ENCODE measurements at places on chromosomes 3 and 15.

DNA sequence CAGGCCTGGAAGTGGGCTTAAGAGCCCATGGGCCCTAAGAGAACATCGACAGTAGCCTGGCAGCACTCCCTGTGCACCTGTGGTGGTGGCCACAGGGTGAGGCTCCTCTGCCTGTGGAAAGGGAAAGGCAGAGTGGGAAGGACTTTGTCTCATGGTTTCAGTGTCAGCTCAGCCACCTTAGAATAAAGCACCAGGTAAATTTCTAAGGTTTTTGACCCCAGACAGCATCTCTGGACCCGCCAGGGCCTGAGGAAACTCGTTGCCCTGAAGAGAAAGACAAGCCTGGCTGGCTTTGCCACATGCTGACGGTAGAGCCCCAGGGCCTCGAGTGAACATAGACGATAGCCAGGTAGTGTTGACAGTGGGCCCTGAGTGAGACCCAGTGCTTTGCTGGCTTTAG, 22.1 kb downstream of the GOLGA6A start:
- no peak for DNase-seq

- DNase-seq: no peak
Measured at GRCh38 chr15:72315706-72316370, 4.1 kb downstream of the CELF6 start.

GRCh38 chr3:172210355-172210754, 171.0 kb downstream of the FNDC3B start:
- DNase-seq: no peak

DNA sequence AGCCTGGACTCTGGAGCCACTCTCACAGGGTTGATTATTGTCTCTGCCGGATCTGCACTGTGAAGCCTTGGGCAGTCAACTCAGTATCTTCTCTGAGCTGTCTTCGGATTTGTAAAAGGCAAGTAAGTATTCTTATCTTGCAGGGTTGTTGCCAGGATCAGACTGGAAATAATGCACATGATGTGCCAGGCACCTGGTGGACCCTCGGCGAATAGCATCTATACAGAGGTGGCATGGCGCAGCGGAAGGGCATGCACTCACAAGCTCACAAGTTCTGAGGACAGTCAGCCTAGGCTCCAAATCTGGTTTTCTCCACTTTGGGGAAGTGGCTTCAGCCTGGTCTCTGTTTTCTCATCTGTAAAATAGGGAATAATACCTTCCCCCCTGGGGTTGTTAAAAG, 113.9 kb downstream of the SRGAP3 start:
- no peak for DNase-seq

GRCh38 chr3:179149406-179149867, 1.3 kb downstream of the PIK3CA start:
- DNase-seq: peak; percentile 20

Measured in stimulated activated CD4-positive, alpha-beta T cell treated with anti-CD3 and anti-CD28 coated beads, Interleukin-12 subunit alpha, Interleukin-12 subunit beta, amount 100 ng/mL, for 48 hours (primary cell).